Smooth muscle cell of the umbilical artery (primary cell): ENCODE measurements at places on chromosomes 6 and 20. TPM values are rescaled to one million over a fixed set of nuclear protein-coding genes. Genes with fewer than 3 reads are reported as not detected.

The GTSF1L gene
- not detected in 2 replicates for total RNA-seq

The PRRC2A gene
- 29.1 and 76.5 TPM in 2 replicates for total RNA-seq

The DLK2 gene
- 0.30 and 1.6 TPM in 2 replicates for total RNA-seq

The MMP24OS gene
- 17.5 and 21.5 TPM in 2 replicates for total RNA-seq
